ENCODE measurements at places on chromosomes 3 and 15.

DNA sequence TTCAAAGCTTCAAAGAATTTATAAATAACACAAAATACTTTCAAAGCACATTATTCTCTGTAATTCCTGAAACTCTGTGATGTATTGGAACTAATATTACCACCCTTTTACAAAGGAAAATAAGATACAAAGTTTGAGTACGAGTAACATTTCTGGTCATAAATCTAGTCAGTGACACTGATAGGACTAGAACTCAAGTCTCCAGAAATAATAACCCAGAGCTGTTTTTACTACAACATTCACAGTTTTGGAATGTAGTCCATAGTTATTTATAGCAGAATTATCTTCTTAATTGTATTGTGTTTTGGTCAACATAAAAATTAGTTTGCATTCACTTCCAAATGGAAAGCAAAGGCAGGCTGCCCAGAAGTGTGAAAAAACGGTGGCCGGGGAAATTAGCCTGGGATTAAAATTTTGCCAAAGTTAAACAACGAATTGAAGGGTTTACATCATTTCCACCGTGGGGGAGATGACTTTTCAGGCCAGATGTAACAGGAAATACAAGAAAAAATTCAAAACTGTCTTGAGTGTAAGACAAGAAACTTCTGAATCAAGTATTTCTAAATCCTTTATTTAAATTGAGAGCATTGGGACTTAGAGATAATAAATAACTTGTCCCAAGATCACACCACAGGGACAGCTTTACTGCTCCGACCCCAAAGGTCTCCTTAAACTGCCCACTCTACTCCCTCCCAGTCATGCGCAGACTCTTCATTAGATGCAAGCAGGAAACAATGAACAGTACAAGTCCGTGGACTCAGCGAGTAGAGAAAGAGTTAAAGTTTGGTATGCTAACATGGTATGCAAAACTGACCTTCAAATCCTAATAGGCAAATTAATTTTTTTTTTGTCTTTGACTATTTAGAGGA is 74.3 kb upstream of the VGLL4 start:
- DNase-seq = no peak

- no peak for DNase-seq
Measured at GRCh38 chr15:31300208-31300661, 26.4 kb upstream of the KLF13 start.

GRCh38 chr15:32716915-32717425 is 834 bp upstream of the GREM1 start:
- no peak for DNase-seq

DNA sequence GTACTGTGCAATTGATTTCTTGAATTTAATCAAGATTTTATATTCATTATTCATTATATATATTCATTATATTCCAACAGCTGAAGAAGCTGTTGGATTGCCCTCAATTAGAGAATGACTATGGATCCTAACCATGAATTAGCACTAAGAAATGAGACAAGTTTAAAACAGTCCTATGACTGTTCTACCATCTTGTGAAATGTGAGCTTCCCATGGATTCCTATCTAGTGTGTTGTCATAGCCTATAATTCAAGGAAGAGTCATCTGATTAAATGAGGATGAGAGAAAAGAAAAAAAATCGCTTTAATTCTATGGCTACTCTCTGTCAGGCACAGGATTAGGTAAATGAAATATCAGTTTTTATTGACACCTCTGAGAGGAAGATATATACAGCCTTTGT is 696.6 kb upstream of the NAALADL2 start:
- no peak for DNase-seq

- no peak for DNase-seq
Measured at GRCh38 chr3:188881954-188882641, 289.7 kb upstream of the TPRG1 start.

- no peak for DNase-seq
Measured at GRCh38 chr3:115913069-115913686, 289.9 kb downstream of the GAP43 start.

DNA sequence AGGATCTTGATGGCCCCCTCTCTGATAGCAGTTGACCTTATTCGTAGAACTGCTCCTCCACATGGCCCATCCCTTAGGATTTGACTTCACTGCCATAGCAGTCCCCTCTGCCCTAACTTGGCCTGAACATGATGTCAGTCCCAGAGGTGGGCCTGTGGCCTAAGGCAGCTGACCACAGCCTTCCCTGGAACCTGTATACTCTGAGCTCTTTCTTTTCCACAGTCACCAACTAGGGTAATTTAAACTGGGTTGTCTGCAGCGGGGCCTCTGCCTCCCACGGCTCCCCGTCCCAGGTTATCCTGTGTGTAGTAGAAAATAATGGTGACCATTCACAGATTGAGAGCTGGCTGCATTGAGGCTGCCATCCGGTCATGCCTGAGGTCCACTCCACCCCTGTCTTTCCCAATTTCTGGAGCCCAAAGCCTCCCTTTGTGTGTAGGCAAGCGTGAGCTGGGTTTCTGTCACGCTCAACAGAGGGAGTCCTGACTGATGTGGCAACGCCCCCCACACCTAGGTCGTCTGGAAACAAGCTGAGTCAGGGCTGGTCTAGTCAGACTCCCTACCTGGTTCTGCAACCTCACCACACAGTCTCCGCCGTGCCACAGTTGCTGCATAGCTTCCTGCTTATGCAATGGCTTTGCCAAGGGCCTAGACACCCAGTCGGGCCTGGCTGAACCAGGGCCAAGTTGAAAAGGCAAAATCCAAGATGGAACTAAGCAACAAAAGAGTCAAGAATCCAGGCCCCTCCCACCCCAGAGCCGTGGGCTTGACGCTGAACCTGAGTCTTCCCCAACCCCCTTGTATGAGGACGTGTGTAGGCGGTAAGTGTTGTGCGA is 284.5 kb downstream of the XXYLT1 start:
- DNase-seq = no peak

GRCh38 chr3:33030246-33030645 is 66.7 kb downstream of the GLB1 start:
- DNase-seq = no peak

GRCh38 chr15:74712311-74712710 is 13.0 kb downstream of the CYP1A1 start:
- no peak for DNase-seq

DNA sequence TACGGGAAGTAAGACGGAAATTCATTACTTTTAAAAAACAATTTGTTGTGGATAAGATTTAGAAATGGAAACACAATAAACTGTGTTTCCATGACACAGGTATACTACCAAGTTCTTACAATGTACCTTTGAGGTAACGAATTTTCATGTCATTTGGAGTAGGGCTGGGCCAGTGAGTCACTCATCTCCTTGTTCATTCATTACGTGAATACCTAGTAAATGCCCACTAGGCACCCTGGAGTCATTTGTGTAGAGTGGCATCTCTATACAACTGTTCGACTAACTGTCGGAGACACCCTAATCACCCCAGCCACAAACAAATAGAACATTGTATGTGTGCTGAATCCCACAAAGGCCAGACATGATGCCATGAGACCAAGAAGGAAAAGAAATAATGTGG is 94.8 kb downstream of the IGF1R start:
- DNase-seq = no peak

DNA sequence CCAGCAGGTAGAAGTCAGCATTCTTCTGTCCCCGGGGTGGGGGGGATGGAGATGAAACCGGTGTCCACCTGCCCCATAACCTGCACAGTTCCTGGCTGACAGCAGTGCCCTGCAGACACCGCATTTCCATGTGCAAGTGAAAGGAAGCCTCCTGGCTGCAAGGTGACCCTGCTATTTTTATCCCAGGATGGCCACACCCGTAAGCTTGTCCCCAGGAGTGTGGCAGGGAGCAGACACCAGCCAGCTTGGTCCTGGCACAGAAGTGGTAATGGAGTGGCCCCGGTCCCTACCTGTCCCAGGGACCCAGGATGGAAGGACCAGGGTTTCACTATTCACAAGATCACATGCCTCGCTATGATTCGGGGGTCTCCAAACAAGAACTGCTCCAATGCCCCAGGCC is 85.3 kb upstream of the RPL32 start:
- DNase-seq = no peak

DNA sequence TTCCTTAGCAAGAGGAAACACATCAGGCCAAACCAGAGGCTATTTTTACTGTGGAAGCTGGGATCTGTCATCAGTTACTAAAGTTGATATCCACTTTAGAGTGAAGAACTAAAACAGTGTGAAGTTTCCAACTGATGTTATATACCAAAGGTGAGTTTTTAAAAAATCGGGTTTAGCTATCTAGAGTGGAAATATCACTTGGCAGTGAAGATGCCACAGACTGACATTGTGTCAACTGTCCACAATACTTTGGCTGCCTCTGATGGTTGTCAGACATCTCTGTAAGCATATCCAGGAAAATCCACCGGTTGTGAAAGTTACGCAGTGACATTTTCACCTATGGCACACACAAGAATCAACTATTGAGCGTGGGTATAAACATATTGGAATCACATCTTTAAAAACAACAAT is 9.2 kb downstream of the ZIC1 start:
- DNase-seq = no peak

DNA sequence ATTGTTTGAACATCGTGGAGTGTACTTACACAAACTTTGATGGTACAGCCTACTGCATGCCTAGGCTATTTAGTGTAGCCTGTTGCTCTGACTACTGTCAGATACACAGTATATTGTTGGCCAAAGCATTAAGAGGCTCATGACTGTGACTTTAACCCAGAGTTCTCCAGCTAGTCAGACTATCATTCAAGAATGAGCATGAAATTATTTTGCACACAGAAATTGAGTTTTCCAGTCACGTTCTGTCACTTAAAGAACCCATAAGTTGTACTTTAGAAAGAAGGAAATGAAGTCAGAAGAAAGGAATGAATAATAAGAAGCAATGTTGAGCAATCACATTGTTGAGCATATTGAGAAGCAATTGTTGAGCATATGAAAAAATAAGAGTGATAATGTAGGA is 37.6 kb upstream of the SLC22A13 start:
- DNase-seq = no peak

DNA sequence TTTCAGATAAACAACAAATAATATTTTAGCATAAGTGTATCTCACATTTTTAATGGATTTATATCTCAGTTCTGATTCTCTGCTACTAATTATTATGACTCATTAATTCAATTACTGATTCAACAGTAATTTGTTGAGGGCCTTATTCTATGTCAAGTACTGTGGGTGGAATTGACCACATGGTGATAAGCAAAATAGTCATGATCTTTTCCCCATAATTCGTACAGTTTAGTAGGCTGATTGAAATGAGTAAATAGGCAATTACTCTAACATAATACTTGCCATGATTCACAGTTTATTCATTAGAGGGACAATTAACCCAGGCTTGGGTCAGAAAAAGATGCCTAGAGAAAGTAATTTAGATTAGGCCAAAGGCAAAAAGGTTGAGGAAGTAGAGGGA is 60.9 kb upstream of the SLC4A7 start:
- no peak for DNase-seq

- no peak for DNase-seq
Measured at GRCh38 chr3:72058493-72059081, 273.6 kb upstream of the PROK2 start.

- DNase-seq = no peak
Measured at GRCh38 chr15:60544581-60545264, 65.8 kb upstream of the ICE2 start.

GRCh38 chr15:34185666-34186065 is 24.2 kb downstream of the KATNBL1 start:
- no peak for DNase-seq

- DNase-seq = no peak
Measured at GRCh38 chr3:186798239-186798874, 7.9 kb downstream of the RFC4 start.

DNA sequence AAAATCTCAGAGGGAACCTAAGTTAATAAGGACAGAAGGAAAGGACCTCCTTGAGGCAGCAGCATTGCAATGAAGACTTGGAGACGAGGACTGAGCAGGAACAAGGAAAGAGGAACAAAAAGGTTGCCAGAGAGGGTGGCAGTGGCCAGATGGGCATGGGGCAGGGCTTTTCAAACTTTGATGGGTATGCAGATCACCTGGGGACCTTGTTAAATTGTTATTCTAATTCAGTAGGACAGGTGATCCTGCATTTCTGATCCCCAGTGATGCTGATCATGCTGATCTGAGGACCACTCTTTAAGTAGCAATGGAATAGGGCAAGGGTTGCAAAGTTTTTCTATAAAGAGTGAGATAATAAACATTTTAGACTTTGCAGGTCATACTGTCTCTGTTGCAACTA is 11.1 kb downstream of the COL6A6 start:
- DNase-seq = no peak

GRCh38 chr3:126414961-126415660 is 20.4 kb downstream of the CFAP100 start:
- DNase-seq = no peak

DNA sequence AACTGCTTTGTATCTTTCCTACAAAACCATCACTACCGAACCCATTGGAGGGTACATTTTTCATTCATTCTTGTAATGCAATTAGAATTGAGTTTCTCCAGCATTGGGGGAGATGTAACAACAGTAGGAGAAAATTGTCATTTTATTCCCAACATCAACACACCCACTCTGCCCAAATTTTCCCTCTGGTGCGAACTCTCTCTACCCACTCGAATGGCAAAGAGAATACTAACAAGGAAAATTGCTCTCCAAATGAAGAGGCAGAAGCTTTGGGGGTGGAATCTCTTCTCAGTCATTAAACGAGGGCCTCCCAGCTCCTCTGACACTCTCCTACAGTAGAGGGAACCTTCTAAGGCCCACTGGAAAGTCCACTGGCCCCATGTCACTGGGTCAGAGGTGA is 135.7 kb downstream of the MEGF11 start:
- DNase-seq = no peak

Measured in bone marrow (tissue), 2 donors.